ENCODE measurements at places on chromosomes 2 and 18.

GRCh38 chr18:59551902-59552635 is 145.2 kb downstream of the CCBE1 start:
- no peak for DNase-seq

GRCh38 chr2:159091976-159092375 is 123.5 kb downstream of the TANC1 start:
- DNase-seq: no peak

- DNase-seq: peak; percentile 32
These were observed 99.6 kb upstream of the MCFD2 start for GRCh38 chr2:47015206-47015605.

- DNase-seq: no peak
These were observed 269.3 kb downstream of the TNS1 start for GRCh38 chr2:217733461-217733860.

- DNase-seq: peak; percentile 21
These were observed 2.9 kb downstream of the MEX3C start for GRCh38 chr18:51194604-51195003.

GRCh38 chr2:144466637-144467036 is 53.3 kb downstream of the ZEB2 start:
- no peak for DNase-seq

GRCh38 chr2:223930103-223930976 is 14.8 kb downstream of the WDFY1 start:
- peak; percentile 81 for DNase-seq

- DNase-seq: no peak
These were observed 273 bp upstream of the NXPH2 start for GRCh38 chr2:138780446-138780880.

DNA sequence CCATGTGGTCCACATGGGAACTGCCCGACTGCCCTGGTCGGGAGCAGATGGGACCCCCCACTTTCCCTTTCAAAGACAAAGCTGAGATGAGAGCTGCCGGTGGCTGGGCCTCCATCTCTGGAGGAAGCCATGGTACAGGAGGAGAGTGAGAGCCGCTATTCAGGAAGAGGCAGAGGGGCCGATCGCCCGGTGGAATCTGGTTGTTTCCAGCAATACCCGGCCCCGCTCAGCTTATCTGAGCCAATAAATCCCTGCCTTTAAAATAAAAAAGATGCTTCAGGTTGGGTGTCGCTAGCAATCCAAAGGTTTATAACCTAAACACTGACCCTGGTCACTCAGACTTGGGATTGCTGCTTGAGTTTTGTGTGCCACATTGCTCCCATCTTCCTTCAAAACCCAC is 15.2 kb upstream of the B3GNT7 start:
- no peak for DNase-seq

- DNase-seq: no peak
These were observed 501.6 kb upstream of the MYT1L start for GRCh38 chr2:2832657-2833056.

DNA sequence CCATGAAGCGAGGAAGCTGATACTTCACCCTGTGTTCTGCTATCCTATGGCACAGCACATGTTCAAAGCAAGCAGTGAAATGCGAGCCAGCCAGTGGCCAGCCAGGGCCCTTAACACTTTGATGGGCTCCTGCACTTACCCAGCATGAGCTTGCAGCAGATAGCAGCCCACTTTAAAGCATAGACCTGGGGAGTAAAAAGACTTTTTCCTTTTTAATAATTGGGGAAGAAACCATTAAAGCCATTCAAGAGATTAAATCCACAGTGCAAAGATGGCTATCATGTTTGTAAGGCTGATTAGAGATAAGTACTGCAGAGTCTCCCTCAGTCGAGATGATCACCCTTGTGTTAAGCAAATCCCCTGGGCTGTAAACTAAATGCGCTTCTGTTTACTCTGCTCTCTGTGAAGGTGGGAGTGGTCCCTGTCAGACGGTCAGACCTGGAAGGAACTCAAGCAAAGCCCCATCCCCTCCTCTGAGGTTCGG is 15.7 kb downstream of the CCBE1 start:
- no peak for DNase-seq

DNA sequence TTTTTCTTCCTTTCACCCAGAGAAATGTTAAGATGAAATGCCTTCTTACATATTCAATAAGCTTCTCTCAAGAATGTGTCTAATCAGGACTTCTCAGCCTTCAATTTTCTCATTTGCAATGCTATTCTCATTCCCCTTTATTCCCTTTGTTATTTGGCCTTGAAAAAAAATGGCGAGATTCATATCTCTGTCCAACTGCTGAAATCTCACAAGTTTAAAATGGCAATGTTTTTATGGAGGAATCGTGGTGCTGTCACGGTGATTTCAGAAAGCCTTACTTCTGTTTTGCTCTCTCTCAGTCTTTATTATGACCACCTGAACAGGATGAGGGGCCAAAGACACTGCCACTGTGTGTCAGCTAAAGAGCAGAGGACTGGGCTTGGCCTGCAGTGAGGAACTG is 928.5 kb downstream of the DCC start:
- DNase-seq: no peak

GRCh38 chr2:83081826-83082690 is 1377.0 kb downstream of the SUCLG1 start:
- DNase-seq: no peak

- no peak for DNase-seq
These were observed 69.5 kb upstream of the SPTBN1 start for GRCh38 chr2:54386585-54386984.

DNA sequence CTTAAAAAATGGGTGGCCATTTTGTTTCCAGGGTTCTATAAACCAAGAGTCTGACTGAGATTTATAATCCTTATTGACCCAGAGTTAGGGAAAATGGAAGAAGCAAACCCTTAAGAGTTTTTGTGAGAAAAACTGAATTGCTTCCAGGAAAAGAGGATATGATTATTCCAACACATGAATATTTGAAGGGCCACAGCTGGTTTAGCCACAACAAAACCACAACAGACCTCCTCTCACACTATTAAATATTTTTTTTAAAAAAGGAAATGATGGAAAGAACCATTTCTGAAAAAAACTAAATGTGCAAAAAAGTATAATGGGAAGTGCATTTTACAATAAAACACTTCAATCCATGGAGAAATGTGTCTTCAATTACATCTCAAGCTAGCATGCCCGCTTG is 182.7 kb downstream of the ETAA1 start:
- no peak for DNase-seq

DNA sequence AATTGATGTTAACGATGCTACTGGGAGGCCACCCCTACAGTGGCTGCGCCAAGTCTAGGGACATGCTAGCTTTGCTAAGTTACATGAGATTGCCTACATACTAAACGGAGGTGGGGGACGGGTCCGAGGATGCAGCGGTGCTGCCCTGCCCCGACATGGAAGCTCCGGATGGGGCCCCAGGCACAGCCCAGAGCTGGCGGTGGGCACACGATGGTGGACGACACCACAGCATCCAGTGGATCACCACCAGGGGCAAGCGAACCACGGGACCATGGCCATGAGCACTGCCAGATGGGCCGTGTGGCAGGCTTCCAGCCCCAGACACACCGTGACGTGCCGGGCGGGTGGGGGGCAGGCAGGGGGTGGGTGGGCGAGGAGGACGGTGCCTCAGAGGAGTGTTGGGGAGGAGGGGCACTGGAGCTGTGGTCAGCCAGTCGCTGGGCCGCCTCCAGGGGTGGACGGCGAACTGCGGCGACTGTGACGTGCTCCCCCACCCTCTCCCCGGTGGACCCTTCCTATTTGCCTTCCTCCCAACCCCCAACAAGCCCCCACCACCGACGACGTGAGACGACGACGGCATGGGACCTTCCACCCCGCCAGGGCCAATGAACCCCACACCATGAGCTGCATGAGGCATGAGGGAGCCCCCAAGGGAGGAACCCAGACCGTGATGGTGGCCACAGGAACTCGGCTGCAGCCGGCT is 90.6 kb upstream of the ANKRD30BL start:
- no peak for DNase-seq

DNA sequence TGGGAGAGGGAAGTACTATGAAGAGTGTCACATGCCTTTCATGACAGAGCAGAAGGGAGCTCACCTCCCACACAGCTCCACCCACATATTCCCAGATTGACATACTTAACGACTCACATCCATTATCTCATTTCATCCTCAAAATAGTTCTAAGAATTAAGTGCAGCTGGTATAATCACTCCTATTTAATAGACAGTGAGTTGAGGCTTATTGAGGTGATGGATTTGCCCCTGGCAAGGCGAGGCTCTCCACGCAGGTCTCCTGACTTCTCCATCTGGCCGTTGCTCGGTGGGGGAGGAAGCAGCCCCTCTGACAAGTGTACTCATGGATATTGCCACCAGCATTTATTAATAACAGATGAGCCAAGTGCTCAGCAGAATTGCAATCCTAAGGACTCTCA is 81.4 kb downstream of the TGOLN2 start:
- no peak for DNase-seq

DNA sequence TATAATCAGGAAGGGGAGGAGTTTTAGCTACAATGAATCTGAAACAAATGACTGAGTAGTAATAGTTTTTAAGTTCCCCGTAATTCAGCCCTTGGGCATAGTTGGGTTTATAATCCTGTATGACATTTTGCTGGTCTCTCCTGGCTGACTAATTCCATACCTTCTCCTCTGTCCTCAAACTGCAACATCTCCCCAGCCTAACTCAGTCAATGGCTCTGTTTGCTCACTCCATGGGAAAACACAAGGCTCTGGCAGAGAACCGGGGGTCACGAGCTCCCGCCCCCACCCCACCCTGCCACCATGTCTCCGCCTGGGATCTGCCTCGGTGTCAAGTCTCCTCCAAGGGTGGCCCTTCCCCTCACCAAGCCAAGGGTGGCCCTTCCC is 168.6 kb downstream of the HDAC4 start:
- no peak for DNase-seq

DNA sequence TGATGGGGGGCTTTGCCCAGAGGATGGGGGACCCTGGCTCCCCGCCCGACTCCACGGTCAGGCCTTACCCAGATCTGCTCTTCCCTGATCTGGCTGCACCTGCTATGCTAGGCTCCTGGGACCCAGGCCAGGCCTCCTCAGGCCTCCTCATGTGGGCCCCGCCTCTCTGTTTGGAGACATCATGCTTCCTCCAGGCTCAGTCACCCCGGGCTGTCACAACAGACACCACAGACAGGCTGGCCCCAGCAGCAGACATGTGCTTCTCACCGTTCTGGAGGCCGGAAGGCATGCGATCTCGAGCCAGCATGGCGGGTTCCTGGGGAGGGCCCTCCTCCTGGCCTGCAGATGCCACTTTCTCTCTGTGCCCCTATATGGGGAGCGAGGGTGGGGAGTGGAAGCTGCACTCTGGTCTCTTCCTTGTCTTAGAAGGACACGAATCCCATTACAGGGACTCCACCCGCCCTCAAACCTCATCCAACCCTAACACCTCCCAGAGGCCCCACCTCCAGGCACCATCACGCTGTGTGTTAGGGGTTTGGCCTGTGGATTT is 10.8 kb upstream of the NEU4 start:
- DNase-seq: no peak

DNA sequence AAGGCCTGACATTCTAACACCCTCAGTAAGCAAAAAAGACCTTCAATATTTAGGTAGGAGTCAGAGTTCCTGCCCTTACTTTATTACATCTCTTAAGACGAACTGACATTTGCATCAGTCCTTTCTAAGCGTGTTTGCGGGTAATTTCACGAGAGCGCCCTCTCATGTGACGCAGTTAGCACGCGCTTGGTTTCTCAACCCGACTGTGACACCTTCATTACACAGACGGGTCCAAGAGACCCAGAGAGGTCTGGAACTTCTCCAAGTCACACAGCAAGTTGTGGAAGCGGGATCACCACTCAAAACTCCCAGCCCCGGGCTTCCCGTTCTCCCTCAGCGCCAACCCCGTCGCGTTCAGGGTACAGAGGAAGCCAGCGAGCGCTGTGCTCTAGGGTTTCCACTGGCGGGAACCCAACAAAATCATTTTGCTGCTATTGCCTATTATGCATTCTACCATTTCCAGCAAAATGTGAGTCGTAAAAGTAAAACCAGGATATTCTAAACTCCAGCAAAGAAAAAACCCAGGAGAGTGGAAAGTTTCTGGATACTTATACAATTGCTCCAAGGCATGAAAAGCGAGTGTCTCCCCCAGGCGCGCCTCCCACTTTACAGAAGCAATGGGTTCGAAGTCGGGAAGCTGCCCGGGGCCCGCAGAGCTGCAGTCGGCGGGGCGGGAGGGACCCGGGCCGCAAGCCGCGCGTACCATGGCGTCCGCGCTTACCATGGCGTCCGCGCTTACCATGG is 601 bp downstream of the ENOSF1 start:
- DNase-seq: peak; percentile 85

GRCh38 chr2:30165050-30165520 is 18.3 kb downstream of the YPEL5 start:
- peak; percentile 71 for DNase-seq

DNA sequence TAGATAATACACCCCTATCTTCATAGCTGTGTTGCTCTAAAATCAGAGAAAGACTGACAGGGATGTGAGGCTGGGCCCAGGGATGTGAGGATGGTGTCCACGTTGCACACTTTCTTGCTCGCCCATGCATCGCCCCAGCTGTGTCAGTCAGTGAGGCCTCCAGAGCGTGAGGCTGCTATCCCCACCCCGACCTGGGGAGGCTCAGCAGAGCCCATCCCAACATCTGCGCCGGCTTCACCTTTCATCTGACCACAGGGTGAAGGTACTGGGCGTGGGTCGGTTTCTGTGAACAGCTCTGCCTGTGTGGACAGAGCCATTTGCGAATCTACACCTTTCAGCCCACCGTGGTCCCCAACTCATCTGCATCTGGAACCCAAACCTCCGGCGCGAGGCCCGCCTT is 255.7 kb downstream of the HDAC4 start:
- DNase-seq: no peak

- no peak for DNase-seq
These were observed 801.0 kb downstream of the LRRTM4 start for GRCh38 chr2:76721226-76721625.

- DNase-seq: no peak
These were observed 234.6 kb downstream of the EIPR1 start for GRCh38 chr2:3142961-3143571.

- DNase-seq: no peak
These were observed 86.7 kb upstream of the ZEB2 start for GRCh38 chr2:144606466-144607095.
